ENCODE measurements at places on chromosomes 3 and 15.

DNA sequence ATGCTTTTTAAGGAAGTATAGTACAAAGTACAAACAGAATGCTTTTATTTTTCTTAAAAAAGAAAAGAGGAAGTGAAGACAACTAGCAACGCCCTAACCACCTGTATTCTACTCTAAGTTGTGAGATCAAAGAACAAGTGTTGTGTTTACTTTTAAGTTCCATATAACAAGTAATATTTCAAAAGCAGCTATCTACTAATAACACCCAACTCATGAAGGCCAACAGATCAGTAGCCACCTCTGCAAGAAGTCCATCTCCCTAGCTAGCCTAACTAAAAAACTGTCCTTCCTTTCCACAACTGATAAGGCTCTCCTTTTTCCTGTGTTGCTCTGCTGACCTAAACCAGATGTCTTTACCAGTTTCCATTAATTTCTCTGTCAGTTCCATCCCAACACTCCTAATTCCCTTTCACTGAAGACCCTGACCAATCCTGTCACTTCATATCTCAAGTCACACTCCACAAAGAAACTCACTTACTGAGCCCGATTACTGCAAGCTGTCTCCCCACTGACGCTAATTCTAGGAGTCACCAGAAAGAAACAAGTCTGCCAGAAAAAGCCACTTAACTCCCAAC lies 26.9 kb downstream of the PHC3 start:
- no peak for DNase-seq

DNA sequence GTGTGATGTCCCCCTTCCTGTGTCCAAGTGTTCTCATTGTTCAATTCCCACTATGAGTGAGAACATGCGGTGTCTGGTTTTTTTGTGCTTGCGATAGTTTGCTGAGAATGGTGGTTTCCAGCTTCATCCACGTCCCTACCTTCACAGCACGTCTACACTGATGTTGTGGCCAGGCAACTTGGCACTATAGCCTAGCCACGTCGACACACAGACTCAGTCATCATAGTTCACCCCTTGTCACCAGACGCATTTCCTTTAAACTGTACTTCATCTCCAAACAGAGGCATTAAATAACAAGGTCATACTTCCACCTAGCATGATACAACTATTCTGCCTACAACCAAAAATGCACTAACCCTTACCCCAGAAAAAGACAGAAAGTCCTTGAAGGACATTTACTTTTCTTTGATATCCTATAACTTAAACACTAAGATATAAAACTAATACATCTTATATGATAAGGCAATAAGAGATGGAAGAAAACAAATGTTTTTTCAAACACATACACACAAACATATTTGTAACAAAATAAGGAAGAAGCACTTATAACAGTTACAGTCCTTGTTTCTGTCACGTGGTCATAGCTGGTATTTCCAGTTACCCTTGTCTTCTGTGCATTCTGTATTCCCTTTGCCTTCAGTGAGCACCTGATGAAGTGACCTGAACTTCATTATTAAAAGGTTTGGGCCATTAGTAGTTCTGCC lies 121.4 kb downstream of the KLF13 start:
- no peak for DNase-seq

GRCh38 chr3:60333710-60334109 lies 917.5 kb downstream of the FHIT start:
- no peak for DNase-seq

DNA sequence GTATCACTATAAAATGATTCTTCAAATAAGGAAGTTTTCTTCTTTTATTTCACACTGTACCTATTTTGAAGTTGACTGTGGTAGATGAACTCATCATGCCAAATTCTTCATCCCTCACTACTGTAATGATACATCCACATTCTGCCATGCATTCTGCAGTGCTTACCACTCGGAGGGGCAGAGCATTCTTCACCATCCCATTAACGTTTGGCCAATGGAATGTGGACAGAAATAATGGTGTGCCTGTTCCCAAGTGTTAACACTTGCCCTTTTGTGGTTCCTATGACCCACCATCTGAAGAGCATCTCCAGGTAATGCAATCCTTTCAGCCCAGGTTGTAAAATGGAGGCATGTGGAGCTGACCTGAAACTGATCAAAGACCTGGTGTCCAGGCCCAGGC lies 18.6 kb downstream of the GOLIM4 start:
- no peak for DNase-seq

DNA sequence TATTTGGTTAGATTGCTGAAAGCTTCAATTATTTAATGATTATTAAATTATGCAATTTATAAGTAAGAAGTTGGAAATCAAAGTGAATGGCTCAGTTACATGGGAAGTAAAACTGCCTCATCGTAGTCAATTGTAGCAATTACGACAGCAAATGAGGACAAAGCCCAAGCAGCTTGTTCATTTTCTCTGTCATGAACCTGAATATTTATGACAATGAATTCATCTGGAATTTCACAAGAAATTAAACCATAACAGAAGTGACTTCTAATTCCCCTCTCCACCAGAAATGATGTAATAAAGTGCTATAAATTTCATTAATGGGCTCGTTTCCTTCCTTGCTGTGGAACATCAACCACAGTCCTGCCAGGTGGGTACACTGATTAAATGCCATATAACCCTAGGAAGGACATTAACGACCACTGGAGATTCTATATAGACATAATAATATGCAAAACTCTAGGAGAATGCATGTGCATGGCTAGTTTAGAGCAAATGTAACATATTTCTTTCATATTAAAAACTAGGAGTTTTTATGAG lies 273.8 kb upstream of the DCBLD2 start:
- no peak for DNase-seq

GRCh38 chr15:63928185-63928842 lies 94.6 kb upstream of the HERC1 start:
- no peak for DNase-seq
